ENCODE measurements at places on chromosomes 3 and 15. TPM values are rescaled to one million over a fixed set of nuclear protein-coding genes. Genes with fewer than 3 reads are reported as not detected.

ACTR8 gene
- 18.9 TPM for total RNA-seq

DNA sequence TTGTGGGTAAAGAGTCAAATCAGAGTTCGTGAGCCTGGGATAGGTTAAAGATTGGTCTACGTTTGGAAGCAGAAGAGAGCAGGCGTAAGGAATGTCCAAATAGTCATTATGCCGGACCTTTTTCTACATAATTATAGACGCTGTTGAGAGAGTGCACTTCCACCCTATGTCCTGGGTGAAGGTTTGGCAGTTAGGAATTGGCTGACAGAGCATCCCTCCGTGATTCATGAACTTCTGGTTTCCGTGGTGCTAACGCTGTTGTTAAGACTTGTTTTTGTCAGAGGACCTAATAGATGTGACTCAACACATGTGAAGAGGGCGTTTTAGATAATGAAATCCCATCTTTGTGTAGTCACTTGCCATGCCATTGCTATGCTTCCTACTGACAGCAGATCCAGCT is 1.1 kb downstream of the EAF1 start:
- no peaks in the 10 kb centered on the region for H3K27me3 ChIP-seq
- peak overlapping the region; percentile 72 for H3K27ac ChIP-seq
- H3K4me3 ChIP-seq, result peak overlapping the region; percentile 74
- DNase-seq, result no peak
- H3K4me1 ChIP-seq, result peaks cover 4% of the 10 kb centered on the region

DNA sequence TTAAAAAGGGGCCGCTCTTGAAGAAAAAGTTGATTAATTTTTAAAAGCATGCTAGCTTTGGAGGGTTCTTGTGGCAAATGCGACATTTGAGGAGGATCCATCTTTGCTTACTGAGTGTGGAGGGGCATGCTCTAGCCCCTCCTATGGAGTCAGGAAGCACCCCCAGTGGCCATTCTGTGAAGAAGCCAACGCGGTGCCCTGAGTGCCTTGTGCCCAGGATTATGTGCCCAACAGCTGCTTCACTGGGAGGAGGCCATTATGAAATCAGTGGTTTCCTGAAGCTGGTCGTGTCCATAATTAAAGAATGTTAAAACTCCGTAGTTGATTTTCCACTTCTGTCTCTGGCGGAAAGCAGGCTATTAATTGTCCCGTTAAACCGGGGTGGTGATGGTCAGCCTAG is 69.1 kb upstream of the TNFAIP8L3 start:
- no peaks in the 10 kb centered on the region for H3K36me3 ChIP-seq
- H3K27me3 ChIP-seq, result no peaks in the 10 kb centered on the region
- peak overlapping the region; percentile 91 for H3K27ac ChIP-seq
- no peaks in the 10 kb centered on the region for H3K4me1 ChIP-seq
- H3K4me3 ChIP-seq, result no peak overlapping the region

BCL2A1 gene
- total RNA-seq, result 5.1 TPM

DNA sequence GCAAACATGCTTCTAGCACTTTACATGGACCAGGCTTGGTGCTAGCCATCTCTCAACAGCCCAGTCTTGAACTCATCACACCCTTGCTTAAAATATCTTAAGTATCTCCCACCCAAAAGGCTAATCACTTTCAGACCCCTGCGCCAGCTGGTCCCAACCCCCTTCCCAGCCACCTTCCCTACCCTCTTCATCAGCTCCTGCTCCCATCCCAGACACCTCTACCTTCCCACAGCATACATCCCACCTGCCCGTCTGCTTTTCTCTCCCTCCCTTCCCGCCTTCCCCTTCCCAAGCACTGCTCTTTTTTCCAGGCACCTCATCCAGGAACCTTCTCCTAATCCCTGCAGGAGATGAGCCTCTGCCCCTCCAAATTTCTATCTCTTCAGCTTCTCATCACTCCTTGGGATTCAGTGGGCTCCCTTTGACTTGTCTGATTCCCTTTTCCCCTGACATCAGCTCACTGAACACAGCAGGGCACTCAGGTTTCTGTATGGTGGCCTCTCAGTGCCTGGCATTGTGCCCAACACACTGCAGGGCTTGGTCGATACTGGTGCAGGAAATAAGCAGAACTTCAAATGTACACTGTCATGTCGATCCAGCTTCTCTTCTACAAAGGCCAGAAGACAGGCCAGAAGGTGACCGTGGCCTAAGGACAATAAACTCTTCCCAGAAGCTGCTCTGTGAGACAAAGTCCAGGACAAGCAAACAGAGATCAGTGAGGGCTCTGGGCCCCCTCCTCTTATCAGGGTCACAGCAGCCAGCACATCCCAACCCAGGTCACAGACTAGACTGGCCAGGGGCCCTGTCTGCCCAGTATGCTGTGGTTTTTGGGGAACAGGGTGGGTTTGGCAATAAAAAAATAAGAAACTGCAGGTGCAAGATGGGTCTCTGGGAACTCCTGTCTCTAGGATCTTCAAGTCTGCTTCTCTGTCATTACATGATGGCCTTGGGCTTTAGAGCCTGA is 2.2 kb upstream of the ITIH1 start:
- no peaks in the 10 kb centered on the region for H3K36me3 ChIP-seq
- H3K4me1 ChIP-seq, result no peaks in the 10 kb centered on the region
- peak; percentile 51 for DNase-seq
- H3K27me3 ChIP-seq, result no peaks in the 10 kb centered on the region
- H3K4me3 ChIP-seq, result no peak overlapping the region

TGM4 gene
- not detected for total RNA-seq

Data from aorta (tissue), 5 donors.